GM23248 (cell line): ENCODE measurements at places on chromosomes 5 and 9. TPM values are rescaled to one million over a fixed set of nuclear protein-coding genes. Genes with fewer than 3 reads are reported as not detected.

DNA sequence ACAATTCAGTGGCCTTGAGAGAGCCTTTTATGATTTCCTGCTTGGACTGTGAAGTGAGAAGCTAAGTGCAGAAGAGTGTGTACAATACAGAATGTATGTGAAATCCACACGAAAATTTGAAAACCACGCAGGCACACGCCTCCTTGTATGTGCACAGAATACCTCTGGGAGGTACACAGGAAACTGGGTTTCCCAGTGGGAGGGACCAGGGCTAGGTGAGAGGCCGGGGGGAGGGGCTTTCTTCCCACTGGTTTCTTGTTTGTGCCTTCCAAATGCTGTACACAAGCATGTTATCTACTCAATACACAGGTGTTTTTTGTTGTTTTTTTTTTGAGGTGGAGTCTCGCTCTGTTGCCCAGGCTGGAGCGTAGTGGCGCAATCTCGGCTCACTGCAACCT, 16.1 kb downstream of the C9orf50 start:
- no peaks in the 10 kb centered on the region for H3K36me3 ChIP-seq
- H3K4me1 ChIP-seq, result peaks cover 12% of the 10 kb centered on the region
- no peaks in the 10 kb centered on the region for H3K27me3 ChIP-seq
- no peak overlapping the region for H3K27ac ChIP-seq
- no peak for DNase-seq

DNA sequence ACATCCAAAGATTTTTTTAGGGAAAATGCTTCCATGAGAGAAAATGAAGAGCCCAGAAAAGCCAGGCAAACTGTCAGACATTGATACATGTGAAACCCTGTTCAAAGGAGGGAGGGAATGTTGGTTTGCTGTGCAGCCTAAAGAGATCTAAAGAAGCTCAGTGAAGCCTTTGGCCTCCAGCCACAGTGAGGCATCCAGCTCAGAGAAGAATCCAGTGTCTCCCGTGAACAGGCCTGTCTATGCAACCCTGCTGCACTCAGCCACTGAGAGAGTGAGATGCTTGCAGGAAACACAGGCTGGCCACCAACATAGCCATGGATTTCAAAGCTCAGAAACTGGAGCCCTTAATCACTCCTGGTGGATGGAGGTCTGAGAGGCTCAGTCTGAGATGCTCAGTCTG, 171.4 kb upstream of the PLCXD3 start:
- H3K27me3 ChIP-seq, result no peaks in the 10 kb centered on the region; the same call in 1 of the 2 replicates
- DNase-seq, result peak; percentile 7
- H3K4me1 ChIP-seq, result no peaks in the 10 kb centered on the region
- no peak overlapping the region for H3K4me3 ChIP-seq
- no peak overlapping the region for H3K27ac ChIP-seq

GRCh38 chr5:31847354-31847753, 208.4 kb downstream of the PDZD2 start:
- no peak for DNase-seq
- H3K4me3 ChIP-seq, result no peak overlapping the region
- no peaks in the 10 kb centered on the region for H3K36me3 ChIP-seq
- H3K27me3 ChIP-seq, result peaks cover 26% of the 10 kb centered on the region

GRCh38 chr9:128120061-128120740, 7.3 kb downstream of the PTGES2 start:
- no peak for DNase-seq
- H3K36me3 ChIP-seq, result no peaks in the 10 kb centered on the region
- no peaks in the 10 kb centered on the region for H3K27me3 ChIP-seq
- H3K4me3 ChIP-seq, result no peak overlapping the region

GRCh38 chr5:20231040-20231439, 243.0 kb upstream of the CDH18 start:
- DNase-seq, result peak; percentile 0
- no peaks in the 10 kb centered on the region for H3K4me1 ChIP-seq
- H3K36me3 ChIP-seq, result no peaks in the 10 kb centered on the region
- H3K27ac ChIP-seq, result no peak overlapping the region
- H3K27me3 ChIP-seq, result no peaks in the 10 kb centered on the region

GRCh38 chr9:72327631-72328030, 37.4 kb downstream of the ZFAND5 start:
- no peak for DNase-seq
- H3K27me3 ChIP-seq, result no peaks in the 10 kb centered on the region
- H3K4me1 ChIP-seq, result no peaks in the 10 kb centered on the region
- H3K36me3 ChIP-seq, result no peaks in the 10 kb centered on the region
- H3K27ac ChIP-seq, result no peak overlapping the region

DNA sequence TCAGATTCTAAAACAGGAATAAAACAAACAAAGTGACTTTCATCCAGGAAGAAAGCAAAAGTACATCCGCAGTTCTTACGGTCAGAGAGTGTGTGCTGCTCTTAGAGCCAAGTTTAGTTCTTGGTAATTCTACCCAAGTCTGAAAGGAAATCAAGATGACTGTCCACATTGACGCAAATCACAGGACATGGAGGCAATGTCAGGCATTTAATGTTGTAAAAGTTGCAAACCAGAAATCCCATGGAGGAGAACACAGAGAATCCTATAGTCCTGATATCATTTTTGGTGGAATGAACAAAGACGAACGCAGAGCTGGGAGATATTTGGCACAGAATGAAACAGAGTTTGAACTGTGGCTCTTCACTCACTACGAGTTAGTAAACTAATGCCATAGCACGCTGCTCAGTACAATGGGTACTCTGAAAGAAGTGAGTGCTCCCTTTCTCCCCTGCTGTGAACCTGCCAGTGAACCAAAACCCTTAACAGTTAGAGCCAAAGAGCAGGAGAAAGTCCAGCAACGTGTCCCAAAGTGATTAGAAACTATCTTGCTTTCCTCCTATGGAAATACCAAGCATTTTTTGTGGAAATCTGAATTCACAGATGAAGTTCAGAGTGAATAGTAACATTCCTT, 74.3 kb downstream of the MUSK start:
- peaks cover 51% of the 10 kb centered on the region for H3K4me1 ChIP-seq
- DNase-seq, result peak; percentile 82
- H3K36me3 ChIP-seq, result no peaks in the 10 kb centered on the region
- H3K27me3 ChIP-seq, result no peaks in the 10 kb centered on the region
- H3K4me3 ChIP-seq, result peak overlapping the region; percentile 68

ZNF883 gene
- polyA plus RNA-seq, result 6.5 and 7.6 TPM in 2 replicates

DNA sequence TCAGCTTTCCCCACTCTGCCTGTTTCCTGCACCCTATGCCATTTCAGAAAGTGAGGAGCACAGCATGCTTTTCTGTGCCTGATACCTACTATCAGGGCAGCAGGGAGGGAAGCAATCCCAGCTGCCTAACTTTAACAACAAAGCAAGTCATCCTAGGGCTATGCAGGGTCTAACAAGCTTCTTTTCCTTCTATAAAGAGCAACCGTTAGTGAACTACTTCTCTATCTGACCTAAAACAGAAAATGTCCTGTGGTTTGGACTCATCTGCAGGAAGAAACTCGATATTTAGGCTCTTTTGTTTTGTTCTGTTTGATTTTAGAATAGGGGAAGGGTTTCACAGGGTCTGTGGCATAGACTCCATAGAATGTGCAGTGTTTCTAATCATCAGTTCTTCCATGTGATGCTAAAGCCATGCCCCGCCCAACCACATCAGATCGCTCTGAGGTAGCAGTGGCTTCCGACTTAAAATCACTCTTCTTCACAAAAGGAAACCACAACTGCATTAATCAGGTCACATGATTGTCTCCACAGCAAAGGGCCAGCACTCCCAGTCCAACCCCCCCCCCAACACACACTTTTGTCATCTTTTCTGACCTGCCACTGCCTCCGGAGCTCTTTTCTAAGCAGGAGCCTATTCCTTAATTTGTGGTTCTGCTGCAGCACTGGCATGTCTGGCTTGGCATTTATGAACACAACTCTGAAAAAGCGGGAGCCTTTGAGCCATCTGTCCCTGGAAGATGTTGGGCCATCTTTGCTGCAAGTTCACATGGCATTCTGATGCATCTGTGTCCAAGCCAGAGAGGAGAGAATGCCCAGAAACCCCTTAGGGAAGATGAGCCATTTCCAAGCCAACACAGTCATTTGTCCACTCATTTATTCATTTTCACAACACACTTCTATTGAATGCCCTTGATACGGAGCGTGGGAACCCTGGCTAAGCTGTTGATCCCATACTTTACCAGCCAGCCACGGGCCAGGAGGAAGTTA, 71.6 kb downstream of the CFAP90 start:
- H3K27me3 ChIP-seq, result no peaks in the 10 kb centered on the region
- no peaks in the 10 kb centered on the region for H3K36me3 ChIP-seq
- H3K27ac ChIP-seq, result no peak overlapping the region
- H3K4me3 ChIP-seq, result no peak overlapping the region

SOHLH1 gene
- polyA plus RNA-seq, result not detected in 2 replicates

- peak; percentile 82 for DNase-seq
- H3K36me3 ChIP-seq, result no peaks in the 10 kb centered on the region
- peak overlapping the region; percentile 29 for H3K4me3 ChIP-seq
- H3K4me1 ChIP-seq, result peaks cover 55% of the 10 kb centered on the region
- H3K27me3 ChIP-seq, result no peaks in the 10 kb centered on the region
Observed at GRCh38 chr5:98109561-98110006, 663.9 kb upstream of the RGMB start.

DNA sequence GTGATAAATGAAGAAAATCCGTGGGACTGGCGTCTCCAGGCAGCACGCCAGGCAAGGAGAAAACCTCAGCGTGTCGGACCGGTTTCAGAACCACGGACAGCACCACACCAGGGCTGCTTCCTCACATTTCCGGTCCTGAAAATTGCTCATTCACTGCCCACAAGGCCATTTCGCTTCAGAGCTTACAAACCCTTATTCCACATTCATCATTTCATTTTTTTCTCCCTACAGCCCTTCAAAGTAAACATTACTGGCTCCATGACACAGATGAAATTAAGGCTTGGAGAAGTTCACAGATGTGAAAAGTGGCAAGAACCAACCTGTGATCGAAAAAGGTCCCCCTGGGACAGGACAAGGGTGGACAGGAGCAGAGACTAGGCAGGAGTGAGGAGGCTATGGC, 1.5 kb upstream of the GPRIN1 start:
- H3K27ac ChIP-seq, result no peak overlapping the region
- H3K4me3 ChIP-seq, result no peak overlapping the region
- H3K4me1 ChIP-seq, result peaks cover 19% of the 10 kb centered on the region
- DNase-seq, result peak; percentile 94
